ENCODE measurements at places on chromosomes 5 and 9. TPM values are rescaled to one million over a fixed set of nuclear protein-coding genes. Genes with fewer than 3 reads are reported as not detected.

GRCh38 chr5:32308946-32309345 is 3.8 kb downstream of the MTMR12 start:
- no peak for DNase-seq

DNA sequence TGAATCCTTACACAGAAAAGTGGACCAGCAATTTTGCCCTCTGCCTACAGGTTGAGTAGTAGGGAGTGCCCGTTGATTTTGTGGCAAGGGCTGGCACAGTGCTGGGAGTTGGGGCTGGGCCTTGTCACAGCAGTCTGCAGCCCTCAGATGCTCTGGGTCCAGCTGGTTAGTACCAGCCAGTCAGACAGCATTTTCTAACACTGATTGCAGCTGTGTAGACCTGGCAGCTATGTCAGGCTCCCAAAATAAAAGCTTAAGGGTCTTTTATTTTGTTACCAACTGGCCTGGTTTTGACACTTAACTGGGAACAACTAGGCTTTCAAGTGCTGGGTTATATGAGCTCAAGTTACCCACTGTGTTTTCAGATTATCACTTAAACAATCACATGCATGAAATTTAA is 57.7 kb downstream of the MAT2B start:
- DNase-seq = no peak

OR2V1 gene
- total RNA-seq = not detected

PCDHB5 gene
- 72.2 TPM for total RNA-seq

OMD gene
- not detected for total RNA-seq

Data from glutamatergic neuron (in vitro differentiated cells).